ENCODE measurements at places on chromosomes 3 and 15.

GRCh38 chr15:34339946-34340345, 2.4 kb upstream of the SLC12A6 start:
- DNase-seq: no peak

DNA sequence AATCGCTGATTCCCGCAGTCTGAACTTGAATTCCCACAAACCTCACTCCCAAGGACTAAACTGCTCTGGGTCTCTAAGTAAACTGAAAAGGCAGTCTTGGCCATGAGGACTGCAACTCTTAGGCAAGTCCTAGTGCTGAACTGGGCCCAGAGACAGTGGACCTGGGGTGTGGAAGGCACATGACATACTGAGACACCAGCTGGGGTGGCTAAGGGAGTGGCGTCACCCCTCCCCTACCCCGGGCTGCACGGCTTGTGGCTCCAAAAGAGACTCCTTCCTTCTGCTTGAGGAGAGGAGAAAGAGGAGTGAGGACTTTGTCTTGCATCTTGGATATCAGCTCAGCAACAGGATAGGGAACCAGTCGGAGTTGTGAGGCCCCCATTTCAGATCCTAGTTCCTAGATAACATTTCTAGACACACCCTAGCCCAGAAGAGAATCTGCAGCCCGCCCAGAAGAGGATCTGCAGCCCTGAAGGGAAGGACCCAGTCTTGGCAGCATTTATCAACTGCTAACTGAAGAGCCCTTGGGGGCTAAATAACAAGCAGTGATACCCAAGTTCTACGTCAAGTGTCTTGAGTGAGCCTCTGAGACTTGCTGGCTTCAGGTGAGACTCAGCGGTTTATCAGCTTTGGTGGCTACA, 110.7 kb upstream of the C3orf80 start:
- no peak for DNase-seq

DNA sequence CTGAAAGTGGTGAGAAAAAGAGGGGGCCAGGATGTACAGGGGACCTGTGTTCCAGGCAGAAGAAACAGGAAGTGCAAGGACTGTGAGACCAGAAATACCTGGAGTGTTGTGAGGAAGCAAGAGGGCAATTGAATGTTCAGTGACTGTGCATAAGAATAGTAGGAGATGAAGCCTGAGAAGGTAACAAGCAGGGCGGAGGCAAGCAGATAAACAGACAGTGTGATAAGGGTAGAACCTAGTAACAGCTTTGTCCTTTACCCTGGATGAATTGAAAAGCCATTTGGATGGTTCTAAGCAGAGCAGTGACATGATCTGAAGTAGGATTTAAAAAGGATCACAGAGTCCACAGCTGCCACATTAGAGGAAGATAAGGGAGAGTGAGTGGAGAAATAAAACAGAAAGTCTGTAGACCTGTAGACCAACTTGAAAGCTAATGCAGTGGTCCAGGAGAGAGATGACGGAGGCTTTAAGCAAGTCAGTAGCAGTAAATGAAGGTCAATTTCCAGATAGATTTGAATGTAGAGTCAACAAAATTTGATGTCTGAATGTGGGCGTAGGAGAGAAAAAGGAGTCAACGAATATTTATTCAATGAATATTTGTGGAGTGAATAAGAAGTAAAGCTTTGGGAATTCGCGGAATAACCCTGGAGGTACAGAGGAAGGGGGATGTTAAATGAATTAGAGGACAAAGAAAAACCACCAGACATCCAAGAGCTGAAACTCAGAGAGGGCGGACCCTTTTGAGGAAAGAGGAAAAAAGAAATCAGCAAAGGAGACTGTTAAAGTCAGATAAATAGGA, 4.2 kb upstream of the PLOD2 start:
- no peak for DNase-seq

- no peak for DNase-seq
Observed at GRCh38 chr3:180743813-180744590, 64.7 kb upstream of the CCDC39 start.

- DNase-seq: peak; percentile 9
Observed at GRCh38 chr3:113166719-113167492, 44.5 kb upstream of the BOC start.

DNA sequence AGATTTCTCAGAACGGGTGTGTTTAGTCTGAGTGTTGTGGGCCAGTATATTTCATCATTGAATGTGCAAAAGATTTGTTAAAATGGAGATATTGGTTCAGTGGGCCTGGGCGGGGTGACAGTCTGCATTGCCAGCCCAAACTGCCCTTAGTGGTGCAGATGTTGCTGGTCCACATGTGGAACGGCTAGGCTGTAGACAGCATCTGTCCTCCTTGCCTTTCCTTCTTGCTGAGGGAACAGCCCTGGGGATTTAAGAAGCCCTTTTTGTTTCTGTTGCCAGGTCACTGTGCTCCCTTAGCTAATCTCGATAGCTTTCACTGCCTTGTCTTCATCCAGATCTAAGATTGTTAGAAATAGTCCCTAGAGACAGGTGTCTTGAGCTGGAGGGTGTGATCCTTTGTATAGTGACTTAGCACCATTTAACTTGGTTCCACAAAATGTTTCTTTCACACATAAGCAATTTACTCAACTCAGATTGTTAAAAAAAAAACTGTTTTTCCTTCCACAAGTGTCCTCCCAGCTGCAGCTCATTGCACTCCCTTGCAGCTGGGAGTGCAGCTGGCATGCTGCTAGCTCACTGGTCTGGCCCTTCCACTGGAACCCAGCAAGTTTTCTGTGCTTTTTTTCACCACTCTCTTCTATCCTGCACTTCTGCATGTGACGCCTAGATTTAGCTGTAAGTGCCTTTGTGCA, 37.5 kb downstream of the GAP43 start:
- DNase-seq: no peak

DNA sequence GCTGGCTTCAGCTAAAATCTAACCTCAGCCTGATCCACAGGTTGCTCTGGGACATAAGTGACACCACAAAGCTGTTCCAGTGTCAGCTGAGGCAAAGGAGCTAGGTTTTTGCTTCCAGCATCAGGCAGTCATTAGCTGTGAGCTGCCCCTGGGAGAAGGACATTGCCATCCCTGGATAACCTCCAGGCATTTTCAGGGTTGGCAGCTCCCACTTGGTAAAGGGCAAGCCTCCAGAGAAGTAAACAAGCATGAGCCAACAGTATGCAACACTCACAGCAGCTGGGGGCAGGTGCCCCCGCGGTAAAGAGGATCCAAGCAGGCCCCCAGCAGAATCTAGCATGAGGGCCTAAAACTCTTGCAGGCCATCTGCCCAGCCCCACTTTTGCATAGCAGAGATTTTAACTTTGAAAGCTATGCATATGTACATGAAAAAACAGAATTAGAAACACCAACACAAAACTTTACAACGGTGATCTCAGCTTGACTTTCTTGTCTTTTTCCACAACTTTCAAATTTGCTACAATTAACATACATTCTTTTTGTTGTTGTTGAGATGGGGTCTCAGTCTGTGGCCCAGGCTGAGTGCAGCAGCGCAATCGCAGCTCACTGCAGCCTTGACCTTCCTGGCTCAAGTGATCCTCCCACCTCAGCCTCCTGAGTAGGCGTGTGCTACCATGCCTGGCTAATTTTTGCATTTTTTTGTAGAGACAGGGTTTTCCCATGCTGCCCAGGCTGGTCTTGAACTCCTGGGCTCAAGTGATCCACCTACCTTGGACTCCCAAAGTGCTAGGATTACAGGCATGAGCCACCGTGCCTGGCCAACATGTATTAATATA, 83.8 kb upstream of the TPM1 start:
- no peak for DNase-seq

DNA sequence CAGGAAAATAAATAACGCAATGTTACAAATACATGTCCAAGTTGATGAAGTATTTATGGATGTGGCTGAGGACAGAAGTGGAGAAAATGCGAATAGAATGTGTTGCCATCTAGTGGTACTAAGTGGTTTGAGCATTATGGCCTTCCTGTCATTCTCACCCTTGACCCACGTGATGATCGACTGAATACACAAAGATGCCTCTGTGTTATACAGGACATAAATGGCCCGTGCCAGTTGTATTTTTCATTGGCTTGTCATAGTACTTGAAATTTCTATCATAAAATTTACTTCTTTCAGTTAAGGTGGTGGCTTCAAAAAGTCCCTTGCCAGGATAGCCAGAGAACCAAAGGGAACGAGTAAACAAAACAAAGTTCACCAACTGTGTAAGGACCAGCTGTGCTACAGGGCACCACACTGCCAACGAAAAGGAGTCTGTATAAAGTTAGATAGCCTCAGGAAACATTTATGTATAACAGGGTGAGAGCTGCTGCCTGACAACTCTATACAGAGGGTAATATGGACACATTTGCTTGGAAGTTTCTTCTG, 103.7 kb downstream of the MYH15 start:
- no peak for DNase-seq

GRCh38 chr3:128488991-128489673, 3.9 kb downstream of the GATA2 start:
- DNase-seq: peak; percentile 91

DNA sequence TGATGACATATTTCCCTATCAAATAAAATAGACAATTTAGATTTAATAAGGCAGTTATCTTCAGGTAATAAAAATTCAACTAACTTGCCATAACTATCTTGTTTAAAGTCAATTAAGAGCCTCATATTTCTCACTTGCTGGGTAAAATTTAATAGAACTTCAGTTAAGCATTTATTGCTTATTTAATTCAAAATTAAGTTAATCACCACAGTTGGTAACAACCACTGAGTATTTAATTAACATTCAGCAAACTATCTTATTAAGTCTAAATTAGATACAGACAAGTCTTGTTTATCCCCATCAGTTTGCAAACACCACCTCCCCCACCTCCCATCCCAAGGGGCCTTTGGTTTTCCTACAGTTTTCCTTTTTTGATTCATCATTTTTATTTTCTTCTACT, 14.7 kb downstream of the LPP start:
- no peak for DNase-seq

GRCh38 chr3:142875099-142875498, 13.8 kb downstream of the PCOLCE2 start:
- DNase-seq: no peak

GRCh38 chr15:75815811-75816719, 27.2 kb upstream of the UBE2Q2 start:
- DNase-seq: no peak

- no peak for DNase-seq
Observed at GRCh38 chr3:36918050-36918449, 26.8 kb downstream of the TRANK1 start.

GRCh38 chr15:48333540-48333939, 2.3 kb downstream of the DUT start:
- no peak for DNase-seq

DNA sequence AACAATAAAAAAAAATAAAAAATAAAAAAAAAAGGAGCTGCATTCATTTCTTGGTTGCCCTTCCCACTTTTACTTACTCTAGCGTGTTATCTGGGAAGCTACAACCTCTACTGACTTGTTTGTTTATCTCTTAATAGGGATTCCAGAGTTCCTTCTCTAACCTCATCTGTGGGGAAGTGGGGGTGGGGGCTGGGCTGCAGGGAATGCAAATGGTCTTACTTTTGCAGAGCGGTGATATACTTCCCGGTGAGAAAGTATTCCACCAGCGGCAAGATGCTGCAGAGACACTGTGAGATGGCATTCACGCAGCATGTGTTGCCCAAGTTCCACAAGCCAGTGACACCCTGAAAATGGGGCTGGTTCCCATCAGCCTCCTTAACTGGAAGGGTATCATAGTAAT, 2.1 kb downstream of the USP50 start:
- peak; percentile 32 for DNase-seq

GRCh38 chr15:100986158-100986896, 67.2 kb downstream of the LRRK1 start:
- peak; percentile 43 for DNase-seq

DNA sequence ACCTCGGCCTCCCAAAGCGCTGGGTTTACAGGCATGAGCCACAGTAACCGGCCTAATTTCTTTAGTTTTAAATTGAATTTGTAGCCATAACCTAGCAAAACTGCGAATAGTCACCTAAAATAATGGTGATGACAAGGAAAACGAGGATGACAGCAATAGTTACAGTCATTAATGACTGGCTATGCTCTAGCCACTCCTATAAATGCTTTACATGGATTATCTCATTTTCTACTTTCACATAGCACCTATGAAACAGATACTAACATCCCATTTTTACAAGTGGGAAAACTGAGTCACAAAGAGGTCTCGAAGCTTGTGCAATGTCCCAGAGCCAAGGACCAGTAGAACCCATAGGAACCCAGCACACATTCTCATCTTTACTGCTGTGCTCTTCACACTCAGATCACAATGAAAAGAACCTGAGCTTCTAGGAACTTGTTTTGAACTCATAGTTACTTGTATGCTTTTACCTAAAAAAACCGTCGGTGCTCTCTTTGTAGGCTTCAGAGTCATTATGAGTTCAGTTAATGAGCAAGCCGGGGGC, 39.4 kb downstream of the FBXL22 start:
- DNase-seq: no peak

- DNase-seq: no peak
Observed at GRCh38 chr15:29101491-29101890, 168.1 kb downstream of the NSMCE3 start.

- DNase-seq: no peak
Observed at GRCh38 chr3:105793040-105793439, 75.8 kb downstream of the CBLB start.

DNA sequence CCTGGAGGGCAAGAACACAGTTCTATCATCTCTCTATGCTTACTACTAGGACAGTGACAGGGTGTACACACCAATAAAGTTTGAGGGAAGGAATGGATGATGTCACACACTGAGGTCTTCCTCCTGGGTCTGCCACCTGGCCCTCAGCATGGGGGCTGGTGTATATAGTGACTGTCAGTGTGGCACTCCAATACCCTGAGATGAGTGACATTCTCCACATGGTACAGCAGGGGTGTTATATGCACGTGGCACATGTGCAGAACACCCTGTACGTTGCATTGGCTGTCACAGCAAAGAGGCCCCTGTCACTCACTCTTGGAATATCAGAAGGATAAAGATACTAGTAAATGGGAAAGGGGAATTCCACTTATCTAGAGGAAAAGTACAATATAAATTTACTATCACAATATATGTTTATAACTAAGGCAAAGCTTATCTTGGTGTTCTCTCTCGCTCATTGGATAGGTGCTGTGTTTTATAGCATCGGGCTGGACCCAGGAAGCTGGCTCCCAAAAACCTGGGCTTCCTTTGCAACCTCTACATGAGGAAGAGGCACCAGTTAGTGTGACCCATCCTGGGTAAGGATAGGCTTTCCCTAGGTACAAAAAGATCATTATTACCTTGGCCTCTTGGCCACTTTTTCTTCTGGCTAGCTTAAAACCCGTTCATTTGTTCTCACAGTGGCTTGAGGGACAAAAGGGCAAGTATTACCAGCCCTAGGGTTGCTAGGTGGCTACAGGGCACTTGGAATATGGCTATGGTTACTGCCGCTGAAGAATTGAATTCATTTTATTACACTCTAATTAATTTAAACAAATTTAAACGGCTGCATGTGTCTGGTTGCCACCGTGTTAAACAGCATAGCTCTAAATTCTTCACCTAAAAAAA, 54.8 kb upstream of the HES1 start:
- peak; percentile 49 for DNase-seq
